ENCODE measurements at places on chromosomes 4 and X. TPM values are rescaled to one million over a fixed set of nuclear protein-coding genes. Genes with fewer than 3 reads are reported as not detected.

GRCh38 chrX:149060921-149061320 lies 444.2 kb downstream of the IDS start:
- H3K4me3 ChIP-seq = no peak overlapping the region
- no peaks in the 10 kb centered on the region for H3K4me1 ChIP-seq
- DNase-seq = no peak

- no peak overlapping the region for H3K4me3 ChIP-seq
- no peak overlapping the region for H3K27ac ChIP-seq
- no peak for DNase-seq
Measured at GRCh38 chrX:47068214-47068613, 10.0 kb upstream of the RGN start.

DNA sequence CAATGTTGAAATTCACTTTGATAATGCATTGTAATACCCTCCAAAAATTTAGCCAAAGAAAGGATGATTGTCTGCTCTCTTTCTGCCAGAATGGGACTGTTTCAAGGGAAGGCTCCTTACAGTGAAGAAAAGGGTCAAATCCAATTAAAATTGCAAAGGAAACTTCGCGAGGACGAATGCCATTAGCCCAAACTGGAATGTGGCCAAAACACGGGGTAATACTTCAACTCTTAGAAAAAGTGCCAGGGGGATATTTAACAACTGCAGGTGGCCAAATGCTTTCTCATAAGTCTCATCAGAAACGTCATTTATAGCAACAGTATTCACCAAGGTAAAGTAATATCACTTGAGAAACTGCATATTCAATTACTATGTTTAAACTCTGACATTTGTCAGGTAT lies 29.0 kb downstream of the NKX3-2 start:
- no peaks in the 10 kb centered on the region for H3K36me3 ChIP-seq
- no peak overlapping the region for H3K4me3 ChIP-seq
- H3K27me3 ChIP-seq = no peaks in the 10 kb centered on the region
- no peaks in the 10 kb centered on the region for H3K4me1 ChIP-seq
- DNase-seq = no peak
- no peak overlapping the region for H3K27ac ChIP-seq

- no peak for DNase-seq
- H3K4me3 ChIP-seq = no peak overlapping the region
- no peak overlapping the region for H3K27ac ChIP-seq
- H3K27me3 ChIP-seq = no peaks in the 10 kb centered on the region
- no peaks in the 10 kb centered on the region for H3K4me1 ChIP-seq
Measured at GRCh38 chrX:145563159-145563558, 254.5 kb upstream of the SLITRK2 start.

- no peaks in the 10 kb centered on the region for H3K27me3 ChIP-seq
- H3K36me3 ChIP-seq = no peaks in the 10 kb centered on the region
- H3K4me1 ChIP-seq = no peaks in the 10 kb centered on the region
- H3K4me3 ChIP-seq = no peak overlapping the region
Measured at GRCh38 chrX:35696760-35697234, 101.3 kb upstream of the MAGEB16 start.

DNA sequence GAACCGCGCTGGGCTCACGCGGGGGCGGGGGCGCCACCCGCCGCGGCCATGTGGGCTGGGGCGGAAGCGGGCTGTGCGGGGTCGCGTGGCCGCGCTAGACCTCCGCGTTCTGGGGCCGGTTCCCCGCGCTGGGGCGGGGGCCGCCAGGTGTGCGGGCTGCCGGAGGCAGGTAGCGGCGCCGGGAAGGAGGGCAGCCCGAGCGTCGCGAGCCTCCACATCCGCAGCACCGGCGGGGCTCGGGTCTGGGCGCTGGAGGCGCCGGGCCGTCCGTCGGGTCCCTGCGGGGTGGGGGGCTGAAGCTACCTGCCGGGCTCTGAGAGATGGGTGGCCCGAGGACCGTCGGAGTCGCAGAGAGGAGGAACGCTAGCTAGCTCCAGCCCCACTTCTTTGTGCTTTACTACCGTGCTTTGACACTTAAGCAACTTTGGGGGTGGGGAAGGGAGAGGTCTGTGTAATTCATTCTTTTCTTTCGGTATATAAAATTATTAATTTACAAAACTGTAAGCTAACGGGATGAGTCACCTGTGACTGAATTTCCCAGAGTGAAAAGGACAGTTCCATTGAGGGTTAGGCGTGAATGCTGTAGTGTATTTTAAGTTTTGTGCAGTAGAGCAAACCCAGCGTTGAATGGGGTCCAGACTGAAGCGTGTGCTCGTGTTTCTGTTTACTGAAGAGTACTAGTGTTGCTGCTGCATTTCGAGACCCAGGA lies 689 bp downstream of the METAP1 start:
- H3K36me3 ChIP-seq = no peaks in the 10 kb centered on the region
- H3K4me1 ChIP-seq = peaks cover 39% of the 10 kb centered on the region

DNA sequence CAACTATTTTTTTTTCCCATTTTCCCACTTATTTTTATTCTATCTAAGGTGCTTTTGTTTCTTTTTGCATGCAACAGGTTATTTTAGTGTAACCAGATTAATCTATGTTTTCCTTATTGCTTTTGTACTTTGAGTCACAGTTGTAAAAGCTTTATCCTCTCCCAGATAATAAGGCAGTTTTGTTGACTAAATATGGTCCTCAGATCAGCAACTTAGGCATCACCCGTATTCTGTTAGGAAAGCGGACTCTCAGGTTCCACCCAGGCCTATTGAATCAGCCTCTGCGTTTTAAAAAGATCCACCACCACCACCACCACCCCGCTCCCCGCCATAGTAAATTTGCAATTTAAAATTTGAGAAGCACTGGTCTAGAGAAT lies 58.6 kb upstream of the USP9X start:
- no peaks in the 10 kb centered on the region for H3K4me1 ChIP-seq
- H3K36me3 ChIP-seq = no peaks in the 10 kb centered on the region
- H3K4me3 ChIP-seq = no peak overlapping the region

DNA sequence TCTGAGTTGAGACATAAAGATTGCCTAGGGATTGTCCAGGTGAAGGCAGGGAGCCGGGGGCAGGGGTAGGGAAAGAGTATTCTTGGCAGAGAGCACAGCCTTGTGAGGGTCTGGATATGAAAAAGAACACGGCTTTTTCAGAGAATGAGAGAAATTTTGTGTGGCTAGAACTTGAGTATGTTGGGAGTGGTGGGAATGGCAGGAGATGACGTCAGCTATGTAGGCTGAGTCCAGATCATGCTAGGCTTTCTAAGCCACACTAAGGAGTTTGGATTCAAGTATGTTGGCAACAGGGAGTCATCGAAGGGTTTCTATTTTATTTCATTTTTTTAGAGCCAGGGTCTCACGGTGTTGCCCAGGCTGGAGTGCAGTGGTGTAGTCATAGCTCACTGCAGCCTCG lies 40.0 kb downstream of the SH2D1A start:
- no peaks in the 10 kb centered on the region for H3K4me1 ChIP-seq
- H3K4me3 ChIP-seq = no peak overlapping the region

DNA sequence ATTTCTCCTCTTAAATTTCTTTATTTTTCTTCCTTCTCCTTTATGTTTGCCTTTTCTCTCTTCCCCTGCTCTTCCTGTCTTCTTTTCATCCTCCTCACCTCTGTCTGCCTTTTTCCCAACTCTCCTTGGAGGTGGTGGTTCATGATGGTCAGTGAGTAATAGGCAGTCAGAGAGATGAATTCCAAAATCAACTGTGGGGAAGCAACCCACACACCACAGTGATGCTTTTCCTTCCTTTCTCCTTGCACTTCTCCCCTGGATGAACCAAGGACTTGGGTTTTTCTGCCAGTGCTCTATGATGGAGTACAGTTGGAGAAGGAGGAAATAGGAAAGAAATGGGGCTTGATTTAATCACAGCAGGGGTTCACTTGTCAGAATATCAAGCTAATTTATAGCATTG lies 153.8 kb downstream of the DCK start:
- no peaks in the 10 kb centered on the region for H3K36me3 ChIP-seq
- no peak for DNase-seq
- H3K4me3 ChIP-seq = no peak overlapping the region
- H3K4me1 ChIP-seq = no peaks in the 10 kb centered on the region
- no peak overlapping the region for H3K27ac ChIP-seq

DNA sequence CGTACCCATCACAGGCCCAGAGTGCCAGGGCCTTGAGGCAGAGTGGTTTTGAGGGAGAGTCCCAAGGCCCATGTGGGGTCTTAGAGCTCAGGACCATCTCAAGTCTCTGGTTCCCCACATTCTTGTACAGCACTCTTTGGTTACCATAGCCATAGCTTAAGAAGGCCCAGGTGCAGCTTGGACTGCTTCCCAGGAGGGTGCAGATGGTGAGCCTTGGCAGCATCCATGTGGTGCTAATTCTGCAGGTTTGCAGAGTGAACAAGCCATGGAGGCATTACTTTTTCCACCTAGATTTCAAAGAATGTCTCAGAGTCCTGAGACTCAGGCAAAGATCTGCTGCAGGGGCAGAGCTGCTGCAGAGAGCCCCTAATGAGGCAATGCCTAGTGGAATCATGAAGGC lies 171.7 kb downstream of the STK32B start:
- no peaks in the 10 kb centered on the region for H3K4me1 ChIP-seq
- DNase-seq = no peak
- H3K27ac ChIP-seq = no peak overlapping the region
- H3K27me3 ChIP-seq = no peaks in the 10 kb centered on the region

DNA sequence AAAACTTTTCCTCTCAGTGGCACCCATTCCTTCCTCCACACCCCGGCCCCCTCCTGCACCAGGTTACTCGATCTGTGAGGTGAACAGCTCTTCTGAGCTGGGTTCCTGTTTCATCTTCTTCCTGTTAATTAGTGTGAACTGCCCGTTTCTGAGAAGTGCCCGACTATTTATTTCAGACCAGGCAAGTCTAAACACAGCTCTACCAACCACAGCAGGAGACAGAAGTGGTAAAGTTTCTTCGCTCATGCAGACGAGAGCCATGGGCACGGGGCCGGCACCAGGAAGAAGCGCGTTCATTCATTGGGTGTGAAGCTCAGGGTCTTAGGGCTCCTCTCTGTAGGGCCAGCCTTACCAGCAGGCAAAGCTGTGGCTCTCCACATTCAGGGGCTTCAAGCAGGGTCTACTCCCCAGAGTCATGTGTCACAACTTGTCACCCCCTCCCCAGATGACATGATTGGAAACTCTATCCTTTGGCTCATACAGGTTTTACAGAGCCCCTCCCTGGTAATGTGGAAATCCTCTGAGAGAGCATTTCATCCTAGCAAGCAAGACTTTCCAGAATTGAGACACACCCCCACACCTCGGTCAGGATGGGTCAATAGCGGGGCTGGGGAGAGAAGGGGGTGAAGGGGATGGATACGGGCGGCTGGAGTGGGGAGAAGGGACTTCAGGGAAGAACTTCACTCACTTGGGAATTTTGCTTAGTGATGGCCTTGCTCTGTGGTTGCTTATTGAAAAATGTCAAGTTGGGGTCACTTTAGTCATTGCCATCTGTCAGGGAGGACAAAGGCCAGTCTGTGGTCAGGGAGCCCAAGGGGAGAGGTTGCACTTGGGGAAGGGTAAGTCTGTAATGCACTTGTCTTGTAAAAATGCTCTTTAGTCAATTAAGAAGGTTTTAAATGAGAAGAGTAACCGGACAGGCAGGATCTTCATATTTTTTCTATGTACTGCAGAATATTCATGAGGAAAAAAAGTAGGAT lies 121.6 kb upstream of the TRIM2 start:
- no peak overlapping the region for H3K4me3 ChIP-seq
- DNase-seq = no peak
- no peaks in the 10 kb centered on the region for H3K36me3 ChIP-seq

DNA sequence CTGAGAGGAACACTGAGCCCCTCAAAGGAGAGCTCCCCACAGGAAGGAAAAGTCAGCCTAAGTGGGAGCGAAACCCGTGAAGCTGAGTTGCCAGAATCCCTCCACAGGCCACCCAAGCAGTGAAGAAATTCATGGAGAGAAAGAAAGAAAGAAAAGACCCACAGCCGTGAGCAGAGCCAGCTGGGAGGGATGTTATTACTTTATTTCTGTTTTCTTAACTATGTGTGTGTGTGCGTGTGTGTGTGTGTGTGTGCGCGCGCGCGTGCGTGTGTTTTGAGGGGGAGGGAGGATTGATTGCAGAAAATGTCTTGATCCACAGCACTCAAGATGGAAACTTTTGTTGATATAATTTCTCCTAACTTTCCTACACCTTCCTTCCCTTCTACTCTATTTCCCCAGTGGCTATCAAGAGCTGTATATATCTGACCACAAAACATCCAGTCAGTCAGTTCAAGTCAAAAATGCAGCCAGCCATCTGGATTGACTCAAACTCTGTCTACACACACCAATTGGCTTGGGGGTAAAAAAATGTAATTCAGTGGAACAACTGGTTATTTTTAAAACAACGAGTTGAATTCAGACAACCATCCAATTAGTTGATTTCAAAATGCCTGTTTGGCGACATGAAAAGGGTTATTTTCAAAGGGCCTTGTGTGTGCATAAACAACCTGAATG lies 13.8 kb upstream of the GPC3 start:
- no peaks in the 10 kb centered on the region for H3K27me3 ChIP-seq
- H3K4me3 ChIP-seq = no peak overlapping the region
- DNase-seq = no peak
- H3K4me1 ChIP-seq = no peaks in the 10 kb centered on the region
- no peak overlapping the region for H3K27ac ChIP-seq
- no peaks in the 10 kb centered on the region for H3K36me3 ChIP-seq

GRCh38 chr4:156538651-156539257 lies 432.8 kb downstream of the PDGFC start:
- no peak for DNase-seq
- H3K4me3 ChIP-seq = no peak overlapping the region

DNA sequence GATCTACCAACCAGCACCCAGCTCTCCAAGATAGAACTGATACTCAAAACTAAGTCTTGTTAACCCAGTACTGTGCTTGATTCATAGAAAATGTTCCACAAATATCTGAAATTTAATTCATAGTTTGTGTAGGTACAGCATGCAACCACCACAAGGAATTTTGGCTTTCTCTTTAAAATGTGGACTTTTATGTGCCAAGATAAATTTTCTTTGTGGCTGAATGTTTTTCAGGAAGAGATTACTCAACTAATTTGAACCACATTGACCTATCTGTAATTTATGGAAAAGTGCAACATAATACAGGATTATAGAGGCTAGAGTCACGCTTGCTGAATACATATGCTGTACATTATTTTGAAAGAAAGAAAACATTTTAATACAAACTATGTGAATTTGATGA lies 730.8 kb downstream of the IL1RAPL1 start:
- no peaks in the 10 kb centered on the region for H3K36me3 ChIP-seq
- no peak for DNase-seq
- no peaks in the 10 kb centered on the region for H3K4me1 ChIP-seq
- H3K27ac ChIP-seq = no peak overlapping the region

GRCh38 chr4:136637071-136637777 lies 895.1 kb downstream of the PCDH18 start:
- no peaks in the 10 kb centered on the region for H3K27me3 ChIP-seq
- no peak for DNase-seq
- H3K4me1 ChIP-seq = no peaks in the 10 kb centered on the region
- H3K27ac ChIP-seq = no peak overlapping the region

- no peak overlapping the region for H3K27ac ChIP-seq
- no peaks in the 10 kb centered on the region for H3K36me3 ChIP-seq
- DNase-seq = no peak
- no peaks in the 10 kb centered on the region for H3K4me1 ChIP-seq
- H3K27me3 ChIP-seq = no peaks in the 10 kb centered on the region
Measured at GRCh38 chrX:45888518-45888917, 656.7 kb downstream of the ZNF674 start.

SPANXN3 gene
- not detected for total RNA-seq

TMEM144 gene
- not detected for total RNA-seq

APBB2 gene
- 0.58 TPM for total RNA-seq

DCAF4L1 gene
- 0.32 TPM for total RNA-seq

RBPJ gene
- 75.2 TPM for total RNA-seq

OTC gene
- not detected for total RNA-seq

DDX53 gene
- total RNA-seq = not detected

DAPP1 gene
- total RNA-seq = 23.0 TPM

PPARGC1A gene
- total RNA-seq = not detected

MAP7D2 gene
- total RNA-seq = 0.17 TPM

GALNTL6 gene
- not detected for total RNA-seq

CLGN gene
- total RNA-seq = not detected

CYLC1 gene
- not detected for total RNA-seq

PHOX2B gene
- not detected for total RNA-seq
